ENCODE measurements at places on chromosomes 1 and 21.
A peak's percentile ranks its signal among the peaks of the same experiment; 100 is the strongest.

DNA sequence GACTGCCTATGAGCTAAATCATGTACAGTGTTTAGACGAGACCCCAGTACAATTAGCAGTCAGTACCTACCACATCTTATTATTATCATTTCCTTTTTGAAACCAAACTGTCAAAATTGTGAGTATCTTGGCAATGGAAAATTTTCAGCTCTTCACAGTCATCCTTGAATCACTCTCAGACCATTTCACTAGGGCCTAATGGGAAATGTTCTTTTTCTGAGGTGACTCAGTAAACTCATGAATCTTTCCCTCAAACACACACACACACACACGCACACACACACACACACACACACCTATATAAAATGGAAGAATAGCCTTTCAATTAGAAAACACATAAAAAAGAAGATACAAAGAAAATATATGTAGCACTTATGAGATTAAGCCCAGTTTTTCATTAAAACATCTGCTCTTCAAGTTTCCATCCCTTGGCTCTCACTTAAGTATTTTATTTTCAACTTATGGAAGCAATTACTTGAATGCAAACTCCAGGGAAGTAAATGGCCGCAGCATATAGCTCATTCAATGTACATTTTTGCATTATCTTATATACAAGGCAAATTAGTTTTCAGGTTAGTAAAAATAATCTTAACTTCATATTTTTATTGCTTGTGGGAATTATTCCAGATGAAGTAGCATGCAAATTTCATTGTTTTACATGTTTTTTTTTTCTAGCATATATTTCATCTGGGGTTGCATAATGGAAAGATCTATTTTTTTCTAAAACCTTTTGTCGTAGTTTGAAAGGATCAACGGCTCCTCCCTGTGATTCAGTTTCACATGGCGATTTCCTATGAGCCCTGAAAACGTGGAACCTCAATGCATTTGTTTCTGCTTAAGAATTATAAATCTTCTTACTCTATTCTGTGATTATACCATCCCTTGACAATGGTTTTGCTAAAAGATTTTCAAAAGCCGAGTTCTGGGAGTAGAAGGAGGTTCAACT, 46.3 kb upstream of the TMPRSS15 start:
- no peak for DNase-seq

GRCh38 chr1:226779561-226779960, 40.5 kb upstream of the ITPKB start:
- no peak for DNase-seq

DNA sequence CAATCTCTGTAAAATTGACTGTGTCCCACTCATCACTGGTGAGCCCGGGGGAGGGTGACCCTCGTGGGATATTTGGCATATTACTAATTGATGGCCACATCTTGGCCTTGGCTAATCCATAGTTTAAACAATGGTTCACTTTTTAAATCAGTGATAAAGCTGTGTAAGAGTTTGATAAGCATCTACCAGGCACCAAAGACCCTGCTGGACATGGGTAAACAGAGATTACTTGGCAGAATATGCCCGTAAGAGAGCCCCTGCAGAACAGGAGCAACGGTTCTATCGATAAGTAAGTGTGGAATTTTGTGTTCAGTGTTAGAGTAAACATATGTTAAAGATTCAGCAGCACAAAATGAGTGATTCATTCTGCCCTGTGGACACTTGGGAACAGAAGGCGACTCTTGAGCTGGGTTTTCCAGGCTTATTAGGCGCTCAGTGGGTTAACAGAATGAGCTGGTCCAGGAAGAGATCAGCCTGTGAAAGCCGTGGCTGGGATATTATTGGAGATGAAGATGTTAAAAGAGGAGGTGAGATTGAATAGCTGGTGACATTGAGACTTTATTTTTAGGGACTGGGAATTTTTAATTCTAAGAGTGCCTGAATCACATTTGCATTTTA, 55.9 kb downstream of the CNST start:
- no peak for DNase-seq

DNA sequence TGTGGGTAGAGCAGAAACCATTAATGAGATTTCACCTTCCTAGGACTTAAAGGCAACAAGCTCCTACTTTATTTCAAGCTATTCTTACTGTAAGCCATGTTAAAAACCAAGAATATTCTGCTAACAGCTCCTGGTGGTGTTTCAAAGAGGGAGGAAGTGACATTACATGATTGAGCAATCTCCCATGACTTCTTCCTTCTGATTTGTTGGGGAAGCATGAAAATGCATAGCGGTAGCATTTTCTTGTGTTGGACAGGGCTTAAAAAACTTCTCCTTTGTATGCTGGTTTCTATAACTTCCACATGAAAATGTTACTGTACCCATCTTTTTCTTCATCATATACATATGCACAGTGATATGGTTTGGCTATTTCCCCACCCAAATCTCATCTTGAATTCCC, 297.0 kb upstream of the SNX7 start:
- DNase-seq = no peak

- DNase-seq = peak; percentile 18
These were observed 26.3 kb upstream of the IER5 start for GRCh38 chr1:181061891-181062835.

DNA sequence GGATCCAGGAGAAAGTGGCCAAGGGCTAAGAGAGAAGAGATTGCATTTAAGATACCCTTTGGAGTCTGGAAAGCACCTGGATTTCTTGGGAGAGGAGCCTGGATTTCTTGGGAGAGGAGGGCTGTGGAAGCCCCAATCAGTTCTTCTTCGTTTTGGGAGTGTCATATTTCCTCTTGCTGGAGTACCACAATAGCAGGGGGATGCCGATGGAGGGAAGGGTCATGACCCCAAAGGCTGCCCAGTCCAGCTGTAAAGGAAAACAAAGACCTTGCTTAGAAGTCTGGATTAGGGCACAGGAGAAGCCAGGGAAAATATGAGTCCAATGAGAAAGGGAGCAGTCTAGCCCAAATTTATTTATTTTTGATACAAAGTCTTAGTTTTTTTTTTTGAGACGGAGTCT, 11.3 kb downstream of the SSR2 start:
- no peak for DNase-seq

- DNase-seq = no peak
These were observed 69.5 kb upstream of the SSX2IP start for GRCh38 chr1:84759756-84760155.

DNA sequence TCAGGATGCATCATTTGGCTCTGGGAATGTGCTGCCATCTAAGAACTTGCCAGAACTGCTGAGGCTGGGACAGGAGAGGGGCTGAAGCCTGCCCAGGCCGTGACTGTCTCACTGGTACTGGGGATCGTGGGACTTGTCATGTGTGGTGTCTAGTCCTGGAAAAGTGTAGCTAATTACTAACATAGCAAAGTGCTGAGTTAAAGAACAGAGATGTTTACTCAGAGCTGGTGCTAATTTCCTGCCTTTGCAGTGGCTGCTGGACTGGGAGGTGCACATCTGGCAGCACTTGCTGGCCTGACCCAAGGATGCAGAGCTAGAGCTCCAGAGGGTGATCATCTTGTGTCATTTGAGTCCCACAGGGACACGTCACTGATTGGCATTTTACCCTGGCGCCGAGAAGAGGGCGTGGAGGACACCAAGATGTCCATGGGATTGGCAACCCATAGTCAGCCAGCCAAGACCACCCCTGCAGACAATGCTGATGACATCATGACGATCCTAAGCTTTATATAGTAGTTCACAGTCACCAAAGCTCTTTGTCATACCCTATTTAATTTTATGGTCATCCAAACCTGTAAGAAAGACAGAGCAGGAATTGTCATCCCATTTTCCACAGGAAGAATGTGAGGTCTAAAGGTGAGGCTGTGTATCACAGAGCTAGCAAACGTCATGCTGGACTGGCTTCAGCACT, 110.1 kb upstream of the SLC44A3 start:
- no peak for DNase-seq

DNA sequence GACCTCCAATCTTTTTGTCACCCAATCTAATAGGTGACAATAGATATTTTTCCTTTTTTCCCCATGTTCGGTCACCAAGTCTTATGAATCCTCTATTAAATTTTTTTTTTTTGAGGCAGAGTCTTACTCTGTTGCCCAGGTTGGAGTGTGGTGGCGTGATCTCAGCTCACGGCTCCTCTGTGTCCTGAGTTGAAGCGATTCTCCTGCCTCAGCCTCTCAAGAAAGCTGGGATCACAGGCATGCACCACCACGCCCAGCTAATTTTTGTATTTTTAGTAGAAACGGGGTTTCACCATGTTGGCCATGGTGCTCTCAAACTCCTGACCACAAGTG, 42.5 kb upstream of the MTF1 start:
- DNase-seq = no peak

DNA sequence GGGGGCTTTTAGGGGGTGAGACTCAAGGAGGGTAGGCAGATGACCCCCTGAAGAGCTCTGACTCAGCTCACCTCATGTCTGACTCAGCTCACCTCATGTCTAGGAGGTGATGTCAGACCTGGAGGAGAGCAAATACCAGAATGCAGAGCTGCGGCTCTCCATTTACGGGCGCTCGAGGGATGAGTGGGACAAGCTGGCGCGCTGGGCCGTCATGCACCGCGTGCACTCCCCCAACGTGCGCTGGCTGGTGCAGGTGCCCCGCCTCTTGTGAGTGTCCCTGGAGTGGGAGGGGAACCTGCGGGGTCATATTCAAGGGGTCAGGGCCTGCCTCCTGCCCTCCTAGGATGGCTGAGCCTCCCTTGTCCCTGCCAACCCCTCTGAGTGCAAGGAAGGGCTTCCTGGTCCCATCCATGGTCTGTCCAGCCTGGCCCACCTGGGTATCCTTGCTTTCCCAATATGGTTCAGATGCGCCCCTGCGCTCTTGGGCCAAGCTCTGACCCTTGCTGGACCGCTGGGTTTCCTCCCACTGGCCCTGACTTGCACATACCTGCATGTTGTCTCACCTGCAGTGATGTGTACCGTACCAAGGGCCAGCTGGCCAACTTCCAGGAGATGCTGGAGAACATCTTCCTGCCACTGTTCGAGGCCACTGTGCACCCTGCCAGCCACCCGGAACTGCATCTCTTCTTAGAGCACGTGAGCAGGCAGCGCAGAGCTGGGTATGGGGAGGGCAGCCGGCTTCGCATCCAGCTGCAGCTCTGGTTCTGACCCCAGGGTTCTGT, 9.1 kb downstream of the AMPD2 start:
- DNase-seq = no peak

GRCh38 chr1:167548059-167548932, 5.3 kb downstream of the CREG1 start:
- no peak for DNase-seq

DNA sequence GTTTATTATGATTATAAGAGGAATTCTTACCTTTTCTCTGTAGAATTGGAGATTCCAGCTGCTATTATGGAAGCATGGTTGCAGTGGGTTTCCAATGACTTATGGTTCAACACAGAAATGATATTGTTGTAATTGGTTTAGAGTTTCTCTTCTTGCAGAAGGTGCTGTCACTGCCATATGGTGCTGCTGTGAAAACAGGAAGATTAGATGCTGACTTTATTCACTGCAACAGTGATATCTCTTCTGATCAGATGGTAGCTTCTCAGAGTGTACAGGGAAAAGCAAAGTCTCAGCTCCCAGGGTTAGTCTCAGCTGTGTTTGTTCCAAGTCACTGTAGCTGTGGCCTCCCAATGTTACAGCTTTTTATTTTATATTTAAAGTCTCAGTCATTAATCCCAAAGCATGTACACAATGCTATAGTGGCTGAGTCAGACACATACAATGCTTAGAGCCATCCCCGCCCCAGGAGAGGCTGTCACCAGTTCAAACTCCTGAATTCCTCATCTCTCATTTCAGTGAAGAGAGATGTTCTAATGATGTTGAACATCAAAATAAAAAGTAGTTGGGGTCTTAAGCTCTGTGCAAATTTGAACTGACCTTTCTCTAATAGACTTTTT, 42.7 kb upstream of the RGS2 start:
- no peak for DNase-seq

GRCh38 chr1:246182149-246182851, 324.8 kb downstream of the SMYD3 start:
- no peak for DNase-seq

- DNase-seq = no peak
These were observed 60.0 kb downstream of the LRIG2 start for GRCh38 chr1:113133038-113133437.

GRCh38 chr21:31041295-31042079, 3.2 kb upstream of the KRTAP19-8 start:
- DNase-seq = no peak

DNA sequence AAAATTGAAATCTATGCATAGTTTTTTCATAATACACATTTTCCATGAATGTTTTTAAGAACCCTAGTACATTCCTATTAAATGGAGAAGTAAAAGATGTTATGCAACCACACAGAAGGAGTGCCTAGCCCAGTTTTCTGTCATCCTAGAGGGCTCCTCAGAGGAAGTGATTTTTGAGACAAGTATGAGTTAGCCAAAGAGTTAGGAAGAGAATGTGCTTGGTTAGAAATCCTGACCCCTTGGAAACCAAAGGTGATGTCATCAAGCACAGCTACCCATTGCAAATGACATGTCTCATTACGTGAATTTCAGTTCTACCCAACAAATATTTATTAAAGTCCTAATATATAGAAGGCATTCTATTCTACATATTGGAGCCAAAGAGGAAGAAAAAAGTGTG, 88.9 kb upstream of the TNFSF4 start:
- no peak for DNase-seq

GRCh38 chr1:60108196-60108595, 34.6 kb upstream of the C1orf87 start:
- DNase-seq = no peak

GRCh38 chr1:204224655-204225054, 10.9 kb upstream of the GOLT1A start:
- no peak for DNase-seq

GRCh38 chr1:66084442-66084841, 291.7 kb downstream of the PDE4B start:
- DNase-seq = no peak

DNA sequence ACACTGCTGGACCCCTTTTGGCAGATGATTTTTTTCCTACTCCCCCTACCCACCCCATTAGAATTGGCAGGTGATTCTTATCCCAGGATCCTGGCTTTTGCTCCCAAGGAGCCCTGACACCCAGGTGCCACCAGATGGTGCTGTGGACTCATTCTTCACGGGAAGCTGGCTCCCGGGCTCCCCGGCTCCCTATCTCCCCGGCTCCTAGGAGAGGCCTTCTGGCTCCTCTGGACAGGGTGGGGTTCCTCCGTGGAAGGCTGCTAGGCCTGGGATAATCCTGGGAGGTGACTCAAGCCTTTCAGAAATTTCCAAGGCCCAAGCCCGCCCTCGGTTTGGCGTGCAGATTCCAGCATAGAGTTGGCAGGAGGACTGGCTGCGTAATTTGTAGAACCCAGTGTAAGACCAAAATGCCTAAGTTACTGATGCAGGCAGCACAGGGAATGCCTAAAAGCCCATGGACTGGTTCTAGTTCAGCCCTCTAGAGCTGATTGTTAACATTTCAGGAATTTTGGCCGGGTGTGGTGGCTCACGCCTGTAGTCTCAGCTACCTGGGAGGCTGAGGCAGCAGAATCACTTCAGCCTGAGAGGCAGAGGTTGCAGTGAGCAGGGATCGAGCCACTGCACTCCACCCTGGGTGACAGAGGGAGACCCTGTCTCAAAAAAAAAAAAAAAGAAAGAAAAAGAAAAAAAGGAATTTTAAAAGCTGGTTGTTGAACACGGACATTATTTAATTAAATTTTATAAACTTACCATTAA, 6.8 kb upstream of the BSDC1 start:
- peak; percentile 59 for DNase-seq

GRCh38 chr1:910311-910880, 13.3 kb upstream of the SAMD11 start:
- DNase-seq = no peak

- DNase-seq = no peak
These were observed 35.1 kb downstream of the RNF2 start for GRCh38 chr1:185080422-185080821.

- DNase-seq = no peak
These were observed 2063.9 kb downstream of the MRPL39 start for GRCh38 chr21:23543333-23543732.

- DNase-seq = no peak
These were observed 5.5 kb downstream of the PRDX6 start for GRCh38 chr1:173482683-173483082.

Measured in activated CD4-positive, alpha-beta memory T cell treated with anti-CD3 and anti-CD28 coated beads, Interleukin-2, amount 10 ng/mL, durations not matched to agents 7 days and 5 days (primary cell).